ENCODE measurements at places on chromosomes 2 and 18. TPM values are rescaled to one million over a fixed set of nuclear protein-coding genes. Genes with fewer than 3 reads are reported as not detected.

The RAX gene
- total RNA-seq: not detected

The PCARE gene
- not detected for total RNA-seq

GRCh38 chr2:67985586-67985985 lies 77.2 kb downstream of the C1D start:
- DNase-seq: no peak
- no peaks in the 10 kb centered on the region for H3K36me3 ChIP-seq
- H3K4me3 ChIP-seq: no peak overlapping the region
- H3K27ac ChIP-seq: no peak overlapping the region

DNA sequence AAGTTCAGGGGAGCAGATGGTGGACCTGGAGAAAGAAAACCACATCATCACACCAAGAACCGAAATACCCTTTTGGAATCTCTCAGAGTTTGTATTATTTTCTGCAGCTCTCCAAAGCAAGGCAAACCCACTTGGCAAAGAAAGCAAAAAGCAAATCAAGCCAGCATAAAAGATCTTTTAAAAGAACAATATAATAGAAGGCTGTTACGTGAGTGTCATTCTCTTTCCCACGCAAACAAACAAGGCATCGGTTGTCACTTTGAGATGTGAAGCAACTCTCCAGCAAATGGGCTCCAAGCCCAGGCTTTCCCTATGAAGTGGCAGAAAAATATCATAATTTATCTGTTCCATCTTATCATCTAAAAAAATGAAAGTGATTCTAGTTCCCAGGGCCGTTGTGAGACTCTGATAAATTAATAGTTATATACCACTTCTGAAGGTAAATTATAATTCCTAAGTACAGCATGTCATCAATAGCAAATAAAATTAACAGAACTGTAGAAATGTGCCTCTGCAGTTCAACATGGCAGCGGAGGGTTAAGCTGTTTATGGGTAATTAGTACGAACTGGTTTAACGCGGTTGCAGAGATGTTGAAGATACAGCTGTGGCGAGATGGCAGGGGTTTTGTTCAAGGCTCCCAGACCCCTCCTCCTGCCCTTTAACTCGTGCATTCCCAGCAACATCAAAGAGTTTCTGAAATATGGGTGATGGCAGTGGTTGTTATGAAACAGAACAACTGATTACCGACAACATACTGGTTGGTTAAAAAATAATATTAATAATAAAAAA lies 89.2 kb downstream of the EPHA4 start:
- H3K4me3 ChIP-seq: no peak overlapping the region
- H3K27ac ChIP-seq: no peak overlapping the region
- H3K36me3 ChIP-seq: peaks cover 6% of the 10 kb centered on the region
- H3K27me3 ChIP-seq: no peaks in the 10 kb centered on the region
- DNase-seq: no peak

DNA sequence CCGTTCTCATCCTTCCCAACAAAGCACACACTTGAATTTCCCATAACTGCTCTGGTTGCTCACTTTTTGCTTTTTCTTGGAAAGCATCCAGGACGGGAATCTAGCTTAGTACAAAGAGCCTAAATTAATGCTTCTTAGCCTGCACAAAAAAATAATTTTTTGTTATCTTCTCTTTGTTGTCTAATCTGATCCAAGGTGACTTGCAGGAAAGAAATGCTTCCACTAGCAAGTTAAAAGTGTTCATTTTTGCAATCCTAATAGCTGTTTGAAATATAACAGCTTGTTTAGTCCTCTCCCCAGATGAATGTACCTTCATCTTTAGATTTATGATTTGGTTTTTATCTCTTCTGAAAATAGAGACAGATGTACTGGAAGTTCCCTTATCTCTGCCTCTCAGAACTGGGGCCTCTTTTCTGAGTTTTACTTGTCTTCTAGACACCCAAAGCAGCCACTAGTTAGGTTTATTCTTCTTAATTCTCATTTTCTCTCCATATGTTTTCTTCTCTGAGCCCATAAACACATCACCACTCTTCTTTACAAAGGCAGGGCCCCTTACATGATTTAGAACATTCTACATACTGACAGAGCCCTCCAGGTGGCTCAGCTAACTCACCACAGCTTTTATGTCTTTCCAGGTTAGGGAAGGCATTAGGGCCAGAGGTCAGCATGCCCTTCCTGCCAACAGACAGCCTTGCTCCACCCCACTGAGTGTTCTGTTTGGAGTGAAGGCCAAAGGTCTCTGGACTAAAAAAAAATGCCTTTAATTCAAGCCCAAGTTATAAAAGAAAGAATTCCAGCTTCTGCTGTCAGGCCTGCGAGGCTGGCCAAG lies 74.7 kb upstream of the MAP4K3 start:
- no peaks in the 10 kb centered on the region for H3K27me3 ChIP-seq
- H3K4me1 ChIP-seq: peaks cover 5% of the 10 kb centered on the region
- no peak overlapping the region for H3K4me3 ChIP-seq
- no peak for DNase-seq
- H3K27ac ChIP-seq: no peak overlapping the region
- H3K36me3 ChIP-seq: no peaks in the 10 kb centered on the region

GRCh38 chr2:239910404-239910803 lies 114.7 kb downstream of the NDUFA10 start:
- H3K27ac ChIP-seq: peak overlapping the region; percentile 69
- H3K36me3 ChIP-seq: no peaks in the 10 kb centered on the region
- peaks cover 18% of the 10 kb centered on the region for H3K4me1 ChIP-seq
- H3K27me3 ChIP-seq: no peaks in the 10 kb centered on the region

Measured in CD4-positive, CD25-positive, alpha-beta regulatory T cell (primary cell).